ENCODE measurements at places on chromosomes 12 and 14.
A peak's percentile ranks its signal among the peaks of the same experiment; 100 is the strongest.

DNA sequence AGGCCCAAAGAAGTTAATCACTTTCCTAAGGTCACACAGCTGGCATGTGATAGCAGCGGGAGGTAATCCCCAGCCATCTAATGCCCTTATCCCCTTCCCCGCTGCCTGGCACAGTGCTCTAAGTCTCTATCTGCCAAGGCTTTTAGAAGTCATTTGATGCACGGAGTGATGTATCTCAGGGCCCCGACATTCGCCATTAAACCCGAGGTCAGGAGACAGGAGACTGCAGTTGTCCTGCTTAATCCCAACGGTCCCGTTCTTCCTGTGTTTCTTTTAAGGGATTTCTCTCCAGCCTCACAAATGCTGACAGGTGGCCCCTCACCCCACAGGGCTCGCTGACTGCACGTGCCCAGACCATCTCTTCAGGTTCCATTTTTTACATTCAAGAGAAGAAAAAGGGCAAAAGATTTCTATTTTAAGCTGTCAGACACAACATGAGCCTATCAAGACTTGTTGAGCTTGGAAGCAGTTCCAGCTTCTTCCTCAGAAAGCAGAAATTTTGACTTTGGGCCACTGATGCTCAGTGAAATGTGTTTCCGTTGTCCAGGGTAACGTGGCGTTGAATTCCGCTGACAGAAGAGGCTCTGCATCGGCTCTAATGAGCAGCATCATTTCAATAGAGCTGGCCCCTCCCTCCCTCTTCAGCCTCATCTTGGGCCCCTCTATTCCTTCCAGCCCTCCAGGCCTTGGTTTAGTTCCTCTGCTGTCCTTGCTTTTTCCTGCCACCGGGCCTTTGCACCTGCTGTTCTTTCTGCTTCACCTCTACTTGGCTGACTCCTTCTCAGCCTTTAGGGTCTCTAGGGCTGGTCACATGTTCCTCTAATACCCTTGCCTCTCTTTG lies 171.5 kb downstream of the CHST11 start:
- no peak for DNase-seq

- no peak for DNase-seq
Measured at GRCh38 chr12:82600379-82600778, 86.3 kb upstream of the TMTC2 start.

- DNase-seq = no peak
Measured at GRCh38 chr12:30707613-30708342, 12.1 kb upstream of the IPO8 start.

GRCh38 chr14:46964378-46964777 lies 312.8 kb upstream of the RPL10L start:
- DNase-seq = no peak

DNA sequence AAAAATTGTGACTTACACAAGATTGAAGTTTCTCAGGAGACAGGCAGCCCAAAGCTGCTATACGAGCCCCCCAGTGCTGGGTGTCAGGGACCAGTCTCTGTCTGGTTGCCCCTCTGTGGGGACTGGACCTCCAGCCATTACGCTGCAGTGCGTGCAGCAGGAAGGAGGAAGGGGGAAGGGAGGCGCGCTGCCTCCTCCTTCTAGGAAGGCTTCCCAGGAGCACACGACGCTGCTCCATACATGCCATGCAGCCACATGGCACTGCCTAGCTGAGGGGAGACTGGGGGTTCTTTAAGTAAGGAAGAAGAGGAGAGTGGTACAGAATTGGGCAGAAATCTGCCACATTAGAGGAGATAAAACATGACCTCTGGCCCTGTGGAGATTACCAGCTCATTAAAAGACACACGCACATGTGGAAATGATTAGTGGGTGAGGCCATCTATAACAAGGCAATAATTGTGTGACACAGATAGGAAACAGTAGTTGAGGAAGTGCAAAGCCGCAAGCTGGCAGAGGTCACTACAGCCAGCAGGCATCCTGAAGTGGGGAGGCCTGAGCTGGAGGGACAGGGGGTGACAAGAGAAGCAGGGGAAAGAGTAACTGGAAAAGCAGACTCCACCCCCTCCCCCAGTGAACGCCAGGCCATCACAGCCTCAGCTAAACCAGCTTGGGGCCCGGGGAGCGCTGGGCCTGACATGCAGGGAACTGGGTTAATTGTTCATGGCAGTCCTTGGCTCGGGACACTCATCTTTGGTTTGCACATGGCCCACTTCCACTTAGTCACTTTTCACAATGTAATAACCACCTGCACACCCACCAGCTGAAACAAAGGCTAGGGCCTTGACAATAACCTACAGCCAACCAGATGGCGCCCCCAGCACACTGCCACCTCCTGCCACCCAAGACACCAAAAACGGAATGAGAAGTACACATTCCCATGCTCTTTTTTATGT lies 39.6 kb downstream of the CCDC88C start:
- no peak for DNase-seq

GRCh38 chr12:43912859-43913258 lies 77.0 kb downstream of the TMEM117 start:
- DNase-seq = no peak

DNA sequence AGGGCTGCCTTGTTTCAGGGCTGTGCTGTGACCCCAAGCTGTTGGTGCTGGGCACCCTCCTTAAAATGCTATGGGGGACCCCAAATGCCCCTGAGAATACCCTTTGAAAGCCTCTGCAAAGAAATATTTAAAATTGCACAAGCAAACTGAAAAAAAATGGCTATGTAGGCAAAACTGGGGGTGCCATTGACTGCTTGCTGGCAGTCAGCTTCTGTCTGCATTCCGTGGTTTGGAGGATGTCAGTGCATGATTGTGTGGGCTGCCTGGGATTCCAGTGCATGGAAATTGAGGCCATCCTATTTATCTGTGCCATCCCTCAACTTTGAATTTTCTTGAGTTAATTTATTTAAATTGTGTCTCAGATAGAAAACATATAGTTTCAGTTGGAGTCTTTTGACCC lies 113.7 kb upstream of the RTL1 start:
- DNase-seq = no peak

DNA sequence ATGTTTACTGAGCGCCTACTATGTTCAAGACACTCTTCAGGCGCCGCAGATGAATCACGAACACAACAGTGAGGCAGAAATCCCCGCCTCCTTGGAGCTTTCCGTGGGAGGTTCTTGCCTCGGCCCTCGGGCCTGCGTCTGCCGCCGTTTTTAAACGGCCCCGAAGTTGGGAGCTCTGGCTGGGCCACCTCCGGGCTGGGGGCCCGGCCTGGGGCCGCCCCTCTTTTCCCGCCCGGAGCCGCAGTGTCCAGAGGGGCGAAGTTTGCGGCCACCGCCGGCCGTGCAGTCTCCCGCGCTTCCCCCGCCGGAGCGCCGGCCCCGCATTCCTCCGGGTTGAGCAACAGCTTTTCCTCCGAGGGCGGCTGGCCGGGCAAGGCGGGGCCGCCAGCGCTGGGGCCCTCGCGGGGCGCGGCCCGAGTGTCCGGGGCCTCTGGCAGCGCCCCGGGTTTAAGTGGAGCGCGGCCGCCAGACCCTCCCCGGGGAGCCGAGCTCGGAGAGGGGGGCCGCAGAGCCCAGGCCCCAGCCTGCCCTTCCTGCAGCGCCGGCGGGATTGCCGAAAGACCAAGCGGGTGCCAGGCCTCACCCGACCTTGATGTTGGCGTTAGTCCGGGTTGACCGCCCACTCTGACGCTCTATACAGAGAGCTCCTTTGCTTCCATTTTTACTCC lies 18.7 kb upstream of the CTDSP2 start:
- DNase-seq = peak; percentile 45

DNA sequence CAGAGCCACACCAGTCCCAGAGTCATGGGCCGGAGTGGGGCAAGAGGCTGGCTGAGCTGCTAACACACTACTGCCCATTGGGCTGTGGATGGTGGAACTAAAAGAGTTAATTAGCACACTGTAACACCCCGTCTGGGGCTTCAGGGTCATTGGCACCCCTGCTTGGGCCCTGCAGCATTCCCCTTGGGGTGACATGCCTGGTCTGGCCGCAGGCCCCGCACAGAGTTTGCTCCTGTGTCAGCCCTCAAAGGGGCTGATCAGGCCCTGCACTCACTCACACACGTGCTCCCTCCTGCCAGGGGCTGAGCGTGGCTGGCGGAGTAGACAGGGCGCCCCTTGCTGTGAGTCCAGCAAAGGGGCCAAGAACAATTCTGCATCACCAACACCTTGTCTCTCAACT lies 1499.6 kb upstream of the TMEM132C start:
- DNase-seq = no peak

- DNase-seq = no peak
Measured at GRCh38 chr14:56964895-56965294, 154.6 kb upstream of the OTX2 start.

GRCh38 chr14:69519204-69520100 lies 34.9 kb downstream of the PLEKHD1 start:
- no peak for DNase-seq

DNA sequence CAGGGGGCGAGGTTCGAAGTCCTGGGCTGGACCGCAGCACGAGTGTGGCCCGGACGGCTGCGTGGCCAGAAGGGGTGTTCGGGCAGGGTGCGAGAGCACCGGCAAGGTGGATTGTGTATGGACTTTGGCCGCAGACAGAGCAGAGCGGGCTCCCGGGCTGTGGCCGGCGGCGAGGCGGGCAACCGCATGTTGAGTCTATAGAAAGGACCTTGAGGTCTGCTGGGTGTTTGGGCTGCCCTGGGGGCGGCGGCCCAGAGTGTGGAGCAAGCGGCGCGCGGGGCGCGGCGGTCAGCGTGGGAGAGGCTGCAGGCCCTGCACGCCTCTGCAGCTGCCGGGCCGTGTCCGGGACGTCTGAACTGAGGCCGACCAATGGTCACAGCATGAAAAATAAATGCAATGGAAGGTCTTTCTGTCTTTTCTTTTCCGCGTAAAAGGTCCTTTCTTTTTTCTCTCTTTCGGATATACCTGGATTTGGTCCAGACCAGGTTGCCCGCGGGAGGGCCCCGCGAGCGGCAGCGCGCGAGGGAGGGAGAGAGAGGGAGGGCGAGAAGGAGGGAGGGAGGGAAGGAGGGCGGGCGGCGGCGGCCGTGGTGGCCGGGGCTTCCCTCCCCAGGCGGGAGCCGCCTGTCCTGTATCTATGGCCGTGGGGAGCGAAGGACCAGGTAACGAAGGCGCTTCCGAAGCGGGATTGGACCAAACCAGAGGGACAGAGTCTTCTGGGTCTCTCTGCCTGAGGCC lies 5.5 kb upstream of the HOXC9 start:
- no peak for DNase-seq

DNA sequence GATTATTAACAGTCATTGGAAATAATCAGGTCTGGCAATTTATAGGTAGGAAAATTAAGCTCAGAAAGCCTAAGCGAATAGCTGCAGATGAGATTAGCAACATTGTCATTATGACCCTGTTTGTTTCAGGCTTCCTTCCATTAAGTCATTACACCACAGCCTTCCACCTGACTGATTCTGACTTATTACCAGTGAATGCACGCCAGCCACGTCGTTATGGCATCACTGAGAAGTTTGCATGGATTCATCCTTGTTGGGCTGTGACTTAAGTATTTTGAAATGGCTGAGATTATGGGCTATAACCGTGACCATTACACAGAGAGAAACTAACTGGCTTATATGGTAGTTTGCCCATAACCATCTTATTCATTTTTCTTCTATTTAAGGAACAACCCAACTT lies 18.6 kb downstream of the RASSF8 start:
- DNase-seq = no peak

- DNase-seq = no peak
Measured at GRCh38 chr12:124094733-124095132, 121.7 kb downstream of the ZNF664 start.

GRCh38 chr12:8050600-8051250 lies 15.4 kb downstream of the C3AR1 start:
- DNase-seq = no peak

- no peak for DNase-seq
Measured at GRCh38 chr12:95731519-95731958, 59.0 kb downstream of the NTN4 start.

- DNase-seq = no peak
Measured at GRCh38 chr12:52041695-52042123, 9.5 kb upstream of the NR4A1 start.

GRCh38 chr14:104580961-104581360 lies 1.4 kb downstream of the C14orf180 start:
- DNase-seq = no peak

DNA sequence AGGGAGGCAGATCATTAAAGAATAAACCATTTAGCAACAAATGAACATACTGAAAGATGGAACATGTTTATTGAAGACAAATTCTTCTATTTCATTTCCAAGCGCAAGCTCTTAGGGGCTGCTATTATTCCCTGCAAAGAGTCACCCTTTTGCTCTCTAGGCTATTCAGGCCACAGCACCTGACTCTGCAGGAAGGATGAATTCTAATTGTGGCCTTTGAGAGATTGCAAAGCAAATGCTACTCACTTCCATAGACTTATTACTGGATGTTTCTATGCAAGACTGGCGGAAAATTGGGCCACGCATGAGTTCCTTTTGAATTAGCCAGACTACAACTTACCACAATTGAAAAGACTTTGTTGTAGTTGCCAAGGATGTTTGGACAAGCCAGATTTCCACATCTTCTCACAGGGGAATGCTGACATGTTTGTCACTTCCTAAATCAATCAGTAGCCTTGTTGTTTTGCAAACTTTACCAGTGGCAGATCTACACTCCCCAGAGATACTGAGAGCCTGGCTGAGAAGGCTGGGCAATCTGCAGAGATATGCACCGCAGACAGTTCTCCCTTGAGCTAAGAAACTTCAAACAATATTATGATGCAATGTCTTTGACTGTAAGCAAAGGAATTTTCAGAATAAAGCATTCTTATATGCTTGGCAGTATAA lies 334.3 kb upstream of the SYT1 start:
- DNase-seq = no peak

DNA sequence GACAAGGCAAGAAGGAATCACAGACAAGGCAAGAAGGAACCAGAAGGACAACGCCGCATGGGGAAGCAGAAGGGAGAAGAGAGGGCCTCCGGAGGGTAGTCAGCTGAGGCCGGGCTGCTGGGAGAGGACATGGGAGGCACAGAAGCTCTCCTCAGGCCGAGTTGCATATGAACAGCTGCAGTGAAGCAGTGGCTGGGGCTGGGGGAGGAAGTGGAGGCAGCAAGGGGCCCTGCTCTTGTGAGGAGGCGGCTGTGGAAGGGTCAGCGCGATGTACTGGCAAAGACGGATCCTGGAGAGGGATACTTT lies 22.0 kb upstream of the TMEM106C start:
- DNase-seq = no peak

- DNase-seq = no peak
Measured at GRCh38 chr14:102220031-102220430, 80.3 kb downstream of the WDR20 start.
